Osteoblast (primary cell): ENCODE measurements at places on chromosomes 5 and 9.
A peak's percentile ranks its signal among the peaks of the same experiment; 100 is the strongest.

DNA sequence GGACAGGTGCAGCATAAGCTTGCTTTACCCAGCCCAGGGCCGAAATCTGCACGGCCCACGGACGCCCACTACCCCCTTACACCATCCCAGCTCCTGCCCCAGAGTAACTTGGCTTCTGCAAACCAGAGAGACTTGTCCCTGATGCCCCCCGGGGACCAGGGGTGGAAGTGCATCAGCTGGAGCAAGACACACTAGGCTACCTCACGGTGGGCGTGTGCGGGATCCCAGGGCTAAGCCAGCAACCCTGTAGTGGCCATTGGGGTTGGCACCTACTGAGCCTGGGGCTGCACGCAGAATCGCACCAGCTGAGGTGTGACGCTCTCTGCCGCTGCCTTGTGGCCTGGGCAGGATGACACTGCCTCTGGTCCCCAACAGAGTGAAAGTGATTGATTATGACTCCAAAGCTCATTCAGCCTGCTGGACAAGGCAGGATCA is 6.1 kb upstream of the ZNF79 start:
- DNase-seq, result no peak

DNA sequence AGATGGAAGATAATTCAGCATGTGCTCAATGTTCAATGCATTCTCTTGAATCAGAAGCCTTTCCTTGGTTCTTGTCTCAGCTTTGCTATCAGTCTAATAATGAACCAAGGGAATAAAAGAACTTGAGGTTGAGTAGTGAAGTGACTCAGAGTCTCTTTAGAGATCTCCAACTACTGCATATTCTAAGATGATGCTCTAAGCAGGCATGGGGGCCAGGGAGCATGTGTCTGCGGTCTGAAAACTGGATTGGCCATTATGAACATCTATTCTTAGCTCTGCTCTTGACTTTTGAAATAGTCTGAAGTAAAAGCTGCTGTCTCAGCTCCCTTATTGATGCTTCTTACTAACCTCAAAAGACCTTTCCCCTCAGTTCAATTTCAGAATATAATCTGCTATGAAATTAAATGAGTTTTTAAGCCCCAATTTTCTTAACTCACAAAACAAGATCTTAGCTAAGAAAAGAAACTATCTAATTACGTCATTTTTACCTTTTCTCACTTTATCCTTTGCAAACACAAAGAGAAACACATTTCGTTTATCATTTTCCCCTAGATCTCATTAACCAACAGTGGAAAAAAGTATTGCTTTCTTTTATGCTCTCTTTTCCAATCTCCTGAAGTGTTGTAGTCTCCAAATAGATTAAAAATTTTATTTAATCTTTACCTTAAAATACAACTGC is 44.8 kb downstream of the PLCXD3 start:
- DNase-seq, result peak; percentile 57

- DNase-seq, result peak; percentile 100
These were observed 17.9 kb upstream of the ASS1 start for GRCh38 chr9:130426883-130427282.

DNA sequence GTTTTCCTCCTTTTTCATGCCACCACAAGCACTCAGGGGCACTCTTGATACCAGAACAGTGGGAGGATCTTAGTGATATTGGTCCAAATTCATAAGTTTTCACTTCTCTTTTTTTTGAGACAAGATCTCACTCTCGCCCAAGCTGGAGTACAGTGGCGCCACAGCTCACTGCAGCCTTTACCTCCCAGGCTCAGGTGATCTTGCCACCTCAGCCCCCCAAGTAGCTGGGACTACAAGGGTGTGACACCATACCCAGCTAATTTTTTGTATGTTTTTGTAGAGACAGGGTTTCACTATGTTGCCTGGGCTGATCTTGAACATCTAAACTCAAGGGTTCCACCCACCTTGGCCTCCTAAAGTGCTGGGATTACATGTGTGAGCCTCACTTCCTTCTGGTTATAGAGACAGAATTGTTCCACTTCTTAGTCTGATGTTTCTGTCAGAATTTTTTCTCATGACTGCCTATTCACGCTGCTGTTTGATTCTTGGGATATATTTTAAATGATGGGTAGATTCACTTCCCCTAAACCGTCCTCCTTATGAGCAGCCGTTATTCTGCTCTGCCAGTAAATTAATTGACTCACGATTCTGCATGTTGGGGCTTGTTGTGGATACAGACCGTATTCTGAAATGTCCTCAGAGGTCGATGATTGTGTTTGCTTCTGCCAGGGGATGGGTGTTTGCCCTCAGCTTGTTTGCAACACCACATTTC is 30.8 kb downstream of the MTAP start:
- no peak for DNase-seq

DNA sequence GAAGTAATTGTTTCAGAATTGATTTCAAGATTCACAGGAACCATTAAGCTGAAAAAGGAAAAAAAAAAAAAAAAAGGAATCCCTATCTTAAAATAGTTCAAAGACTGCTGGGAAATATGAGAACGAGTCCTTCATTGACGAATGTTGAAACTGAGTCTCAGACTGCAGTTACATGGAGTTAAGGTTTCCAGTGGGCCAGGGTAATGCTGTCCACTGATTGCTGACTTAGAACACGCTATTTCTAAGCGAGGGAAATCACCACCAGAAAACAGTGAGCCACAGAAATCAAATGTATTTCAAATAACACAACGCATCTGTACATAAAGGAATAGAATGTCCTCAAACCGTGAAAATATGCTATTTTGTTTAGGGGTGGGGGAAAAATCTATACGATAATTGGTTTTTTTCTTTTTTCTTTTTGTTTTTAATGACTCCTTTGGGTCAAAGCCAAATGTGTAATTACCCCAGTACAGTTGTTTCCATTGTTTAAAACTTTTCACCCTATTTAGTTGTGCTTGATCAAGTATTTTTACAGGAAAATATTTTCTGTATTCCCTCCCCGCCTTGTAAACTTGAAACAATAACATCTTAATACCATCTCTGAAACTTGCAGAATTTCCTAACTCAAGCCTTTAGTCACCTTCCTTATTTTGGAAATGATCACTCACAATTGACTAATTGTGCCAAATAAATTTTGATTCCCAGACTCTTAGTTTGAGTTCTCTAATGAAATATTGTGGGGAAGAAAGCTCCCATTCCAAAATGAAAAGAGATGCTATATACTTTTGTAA is 208.3 kb downstream of the MCTP1 start:
- DNase-seq, result no peak

- no peak for DNase-seq
These were observed 114.6 kb upstream of the SPOCK1 start for GRCh38 chr5:137613554-137614265.

- peak; percentile 8 for DNase-seq
These were observed 15.2 kb downstream of the MRPL36 start for GRCh38 chr5:1784197-1785050.

DNA sequence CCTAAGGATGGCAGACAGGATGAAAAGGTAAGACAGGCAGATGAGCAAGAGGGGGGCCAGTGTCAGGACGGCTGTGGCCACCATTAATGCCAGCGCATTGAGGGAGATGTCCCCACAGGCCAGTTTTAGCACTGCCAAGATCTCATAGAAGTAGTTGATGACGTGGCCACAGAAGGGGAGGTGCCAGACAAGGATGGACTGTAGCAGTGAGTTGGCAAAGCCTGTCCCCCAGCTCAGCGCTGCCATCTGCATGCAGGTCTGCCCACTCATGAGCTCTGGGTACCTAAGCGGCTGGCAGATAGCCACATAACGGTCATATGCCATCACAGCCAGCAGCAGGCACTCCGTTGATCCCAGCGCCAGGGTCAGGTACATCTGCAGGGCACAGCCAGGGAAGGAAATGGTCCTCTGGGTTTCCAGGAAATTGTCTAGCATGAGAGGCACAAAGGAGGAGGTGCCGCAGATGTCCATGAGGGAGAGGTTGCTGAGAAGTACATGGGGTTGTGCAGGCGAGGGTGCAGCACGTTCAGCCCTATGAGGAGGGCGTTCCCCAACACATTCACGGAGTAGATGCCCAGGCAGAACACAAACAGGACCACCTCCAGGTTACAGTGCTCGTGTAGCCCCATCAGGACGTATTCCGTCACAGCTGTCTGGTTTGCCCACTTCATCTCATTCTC is 10.8 kb downstream of the OR13J1 start:
- DNase-seq, result no peak
